ENCODE measurements at places on chromosomes 12 and 14.

DNA sequence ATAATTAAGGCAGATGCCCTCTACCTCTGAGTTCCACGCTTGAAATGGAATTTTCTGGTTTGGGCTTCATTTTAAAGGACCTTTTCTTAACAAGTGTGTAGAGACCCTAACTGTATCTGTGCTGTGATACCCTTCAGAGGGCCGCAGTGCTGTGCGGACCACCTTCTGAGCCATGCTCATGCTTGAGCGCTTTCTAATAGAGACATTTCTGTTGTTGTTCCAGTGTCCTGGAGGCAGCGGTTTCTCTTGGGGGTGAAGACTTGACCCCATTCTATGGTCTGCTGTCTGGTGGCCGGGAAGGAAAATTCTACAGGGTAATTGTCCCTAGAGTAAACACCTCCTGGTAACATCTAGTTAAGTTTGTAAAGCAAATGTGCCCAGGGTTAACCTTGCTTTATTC is 46.7 kb upstream of the BCL7A start:
- DNase-seq, result no peak

DNA sequence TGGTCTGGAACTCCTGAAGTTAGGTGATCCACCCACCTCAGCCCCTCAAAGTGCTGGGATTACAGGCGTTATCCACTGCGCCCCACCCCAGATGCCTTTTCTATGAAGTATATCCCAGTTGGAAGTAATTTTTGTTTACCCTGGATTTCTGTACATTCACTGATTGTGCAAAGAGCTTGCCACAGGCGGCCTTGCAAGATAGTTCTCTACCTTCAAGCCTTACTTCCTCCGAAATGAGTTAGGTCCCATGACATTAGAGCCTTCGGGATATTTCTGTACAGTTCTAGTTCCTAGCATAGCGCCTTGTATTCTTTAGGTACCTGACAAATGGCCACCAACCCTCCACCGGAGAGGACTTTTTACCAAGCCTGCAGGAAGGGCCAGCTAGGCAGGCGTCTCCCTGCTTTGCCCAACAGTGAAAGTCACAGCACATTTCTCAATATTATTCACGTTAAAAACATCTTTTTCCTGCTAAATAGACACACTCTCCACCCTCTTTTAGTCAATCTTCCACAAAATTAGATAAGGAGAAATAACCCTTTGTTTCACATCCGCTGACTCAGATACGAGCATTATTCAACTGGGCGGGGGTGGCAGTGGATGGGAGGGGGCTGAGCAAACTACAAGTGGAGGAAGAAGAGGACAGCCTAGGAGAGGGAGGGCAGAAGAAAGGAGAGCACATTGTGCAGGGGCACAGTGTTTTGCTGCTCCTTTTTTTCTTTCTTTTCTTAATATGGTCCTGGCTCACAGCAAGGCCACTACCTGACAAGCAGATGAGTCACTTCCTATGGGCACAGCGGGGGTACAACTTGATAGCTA is 40.0 kb upstream of the CAPRIN2 start:
- DNase-seq, result peak; percentile 99

DNA sequence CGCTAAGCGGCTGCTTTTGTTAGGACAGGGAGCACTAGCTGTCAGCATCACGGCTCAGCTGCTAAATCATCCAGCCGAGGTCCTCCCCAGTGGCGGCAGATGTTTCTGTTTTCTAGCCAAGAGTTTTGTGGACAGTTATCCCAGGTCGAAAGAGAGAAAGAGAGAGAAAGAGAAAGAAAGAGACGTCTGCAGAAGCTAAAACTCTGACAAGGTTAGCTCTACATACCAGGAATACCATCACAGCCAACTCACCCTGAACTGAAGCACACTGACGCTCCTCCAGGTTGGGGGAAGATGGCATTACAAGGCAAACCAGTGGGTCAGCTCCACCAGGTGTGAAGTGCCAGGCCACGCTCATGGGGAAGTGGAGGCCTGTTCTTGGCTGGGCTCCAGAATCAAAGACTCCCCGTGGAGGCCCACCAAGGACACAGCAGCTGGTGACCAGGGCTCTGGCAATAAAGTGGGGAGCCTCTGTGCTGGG is 64.9 kb upstream of the DICER1 start:
- peak; percentile 6 for DNase-seq

DNA sequence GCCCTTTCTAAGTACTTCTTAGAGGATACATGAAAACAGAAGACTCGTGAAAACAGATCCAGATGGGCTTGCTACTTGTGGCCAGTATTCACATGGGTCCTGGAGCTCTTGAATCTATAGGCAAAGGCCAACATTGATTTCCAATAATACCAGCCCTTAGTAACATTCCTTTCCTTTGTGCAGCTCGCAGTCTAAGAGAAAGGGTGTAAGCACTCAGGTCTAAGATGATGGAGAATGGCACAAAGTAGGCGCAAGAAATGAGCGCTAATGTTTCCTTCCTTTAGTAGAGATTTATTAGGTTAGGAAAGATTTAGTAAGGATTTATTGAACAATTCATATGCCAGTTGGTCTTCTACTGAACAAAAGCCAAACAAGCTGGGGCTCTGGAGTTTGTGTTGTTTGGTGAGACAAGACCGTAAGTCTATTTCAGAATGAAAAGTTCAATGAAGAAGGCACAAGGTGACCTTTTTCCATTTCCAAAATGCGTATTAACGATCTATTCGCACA is 525 bp downstream of the RNU6-8 start:
- no peak for DNase-seq

GRCh38 chr14:106547735-106548434 is 1021.5 kb downstream of the TMEM121 start:
- no peak for DNase-seq

- no peak for DNase-seq
These were observed 208.7 kb downstream of the KITLG start for GRCh38 chr12:88371416-88372183.

GRCh38 chr14:22803687-22803974 is 11.6 kb downstream of the SLC7A7 start:
- DNase-seq, result no peak

GRCh38 chr12:48768147-48768546 is 20.7 kb downstream of the ADCY6 start:
- DNase-seq, result no peak

DNA sequence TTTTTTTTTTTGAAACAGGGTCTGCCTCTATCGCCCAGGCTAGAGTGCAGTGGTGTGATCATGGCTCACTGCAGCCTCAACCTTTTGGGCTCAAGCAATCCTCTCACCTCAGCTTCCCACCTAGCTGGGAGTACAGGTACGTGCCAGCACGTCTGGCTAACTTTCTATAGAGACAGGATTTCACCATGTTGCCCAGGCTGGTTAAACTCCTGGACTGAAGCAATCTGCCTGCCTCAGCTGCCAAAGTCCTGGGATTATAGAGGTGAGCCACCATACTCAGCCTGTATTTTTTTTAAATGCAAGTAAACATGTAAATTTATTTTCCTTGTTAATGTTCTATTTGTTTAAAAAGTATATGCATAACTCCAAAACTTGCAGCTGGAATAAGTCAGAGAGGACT is 80.4 kb downstream of the EEA1 start:
- DNase-seq, result no peak

DNA sequence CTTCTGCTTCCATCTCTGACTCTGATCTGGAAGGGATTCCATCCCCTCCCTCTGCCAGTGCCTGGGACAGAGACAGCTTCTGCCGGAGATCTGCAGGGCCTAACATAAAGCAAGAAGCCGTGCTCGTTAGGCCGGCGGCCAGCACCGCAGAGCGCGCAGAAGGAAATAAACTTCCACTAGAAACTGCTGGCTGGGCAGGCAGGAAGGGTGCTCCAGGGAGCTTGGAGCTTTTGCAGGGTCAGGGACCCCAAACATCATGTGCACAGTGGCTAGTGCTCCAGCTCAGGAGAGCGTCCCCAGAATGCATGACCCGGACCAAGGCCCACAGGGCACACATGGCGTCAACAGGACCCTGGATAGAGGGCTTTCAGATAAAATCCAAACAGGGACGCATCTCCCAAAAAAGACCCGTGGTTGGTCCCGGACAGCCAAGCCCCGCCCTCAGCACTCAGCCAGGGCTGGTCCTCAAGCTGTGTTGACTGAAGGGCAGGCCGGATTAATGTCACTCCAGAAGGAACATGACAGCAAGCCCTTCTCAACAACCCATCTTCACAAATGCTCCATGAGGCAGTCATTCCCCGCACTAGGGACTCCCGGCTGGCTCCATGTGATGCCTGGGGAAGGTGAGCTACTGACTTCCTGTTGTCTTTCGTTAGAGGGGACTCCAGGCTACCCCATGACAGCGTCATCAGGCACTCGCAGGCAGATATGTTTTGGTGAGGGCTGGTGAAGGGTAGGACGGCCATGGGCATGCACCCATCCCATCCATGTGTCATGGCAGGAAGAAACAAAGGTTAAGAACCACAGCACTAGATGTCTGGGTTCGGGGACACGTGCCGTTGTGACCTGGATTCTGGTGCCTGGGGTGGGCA is 121.5 kb downstream of the CALM1 start:
- DNase-seq, result no peak

DNA sequence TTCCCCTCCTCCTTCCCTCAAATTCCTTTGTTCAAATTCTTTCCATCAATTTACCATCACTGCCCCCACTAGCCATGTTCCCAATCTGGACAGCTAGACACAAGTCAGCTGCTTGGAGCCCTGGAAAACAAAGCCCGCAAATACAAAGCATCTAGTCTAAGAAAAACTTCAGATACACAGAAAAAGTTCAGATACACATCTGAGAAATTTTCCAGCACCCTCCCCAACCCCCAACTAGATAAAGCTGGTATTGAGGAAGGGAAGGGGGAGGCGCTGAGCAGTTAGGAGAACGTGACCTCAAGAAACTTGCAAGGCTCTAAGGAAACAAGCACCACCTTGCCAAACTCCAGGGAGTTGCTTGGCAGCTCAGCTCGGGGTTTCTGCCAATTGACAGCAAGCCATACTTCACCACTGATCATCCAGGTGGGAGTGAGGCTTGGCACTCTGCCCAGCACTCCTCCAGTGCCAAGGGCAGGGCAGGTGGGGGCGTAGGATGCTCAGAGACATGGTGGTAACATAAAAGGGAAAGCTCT is 5.1 kb upstream of the CNIH1 start:
- no peak for DNase-seq

GRCh38 chr14:67610491-67610890 is 9.2 kb upstream of the ARG2 start:
- no peak for DNase-seq

GRCh38 chr12:108850854-108851573 is 6.4 kb downstream of the SSH1 start:
- peak; percentile 61 for DNase-seq

- no peak for DNase-seq
These were observed 151.8 kb downstream of the TBX5 start for GRCh38 chr12:114253976-114254778.

GRCh38 chr12:94165138-94165537 is 16.8 kb downstream of the PLXNC1 start:
- no peak for DNase-seq

DNA sequence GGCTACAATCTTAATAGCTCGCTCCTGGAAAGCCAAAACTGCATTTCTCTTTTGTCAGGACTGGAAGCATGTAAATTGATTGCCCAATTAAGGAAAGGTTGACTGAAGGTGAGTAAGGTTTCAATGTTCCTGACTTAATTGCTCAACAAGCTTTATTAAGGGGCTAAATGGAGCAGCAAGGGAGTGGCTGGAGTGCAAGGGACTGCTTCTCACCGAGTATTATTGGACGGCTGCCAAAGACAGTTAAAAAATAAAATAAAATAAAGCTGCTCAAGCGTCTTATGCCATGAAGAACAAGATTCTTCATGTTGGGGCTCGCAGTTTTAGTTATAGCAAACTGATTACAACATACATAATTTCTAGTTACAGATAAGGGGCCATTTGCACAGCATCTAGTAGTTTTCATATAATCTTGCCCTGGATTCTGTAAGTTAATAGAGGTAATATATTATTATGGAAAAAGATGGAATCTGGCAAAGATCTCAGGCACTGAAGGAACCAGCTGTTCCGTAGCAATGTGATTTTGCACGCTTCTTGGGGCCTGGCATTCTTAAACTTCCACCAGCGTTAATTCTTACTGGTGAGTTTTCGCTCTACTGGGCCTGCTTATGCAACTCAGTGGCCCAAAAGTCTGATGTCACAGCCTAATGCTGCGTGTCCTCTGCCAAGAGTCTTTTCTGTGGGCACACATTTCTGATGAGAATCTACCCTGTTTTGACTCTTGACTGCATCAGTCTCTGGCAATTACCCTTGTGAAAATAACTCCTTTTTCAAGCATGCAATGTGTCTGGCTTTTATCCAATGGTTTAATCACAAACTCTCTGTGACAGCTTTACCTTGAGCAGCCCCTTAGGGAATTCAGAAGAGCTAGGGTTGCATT is 108.5 kb downstream of the SLC38A1 start:
- DNase-seq, result no peak

GRCh38 chr14:52188381-52188780 is 79.1 kb upstream of the PTGDR start:
- DNase-seq, result no peak

- DNase-seq, result no peak
These were observed 62.7 kb downstream of the CHST11 start for GRCh38 chr12:104519190-104520019.

GRCh38 chr14:53620890-53621289 is 335.7 kb downstream of the BMP4 start:
- DNase-seq, result no peak

All from A172 (cell line).